ENCODE measurements at places on chromosomes 13 and 19.

GRCh38 chr19:2337329-2337707 is 8.8 kb downstream of the SPPL2B start:
- no peak for DNase-seq

- DNase-seq = no peak
Observed at GRCh38 chr19:42120276-42120980, 11.8 kb downstream of the POU2F2 start.

GRCh38 chr13:32199168-32199567 is 116.0 kb downstream of the ZAR1L start:
- DNase-seq = no peak

DNA sequence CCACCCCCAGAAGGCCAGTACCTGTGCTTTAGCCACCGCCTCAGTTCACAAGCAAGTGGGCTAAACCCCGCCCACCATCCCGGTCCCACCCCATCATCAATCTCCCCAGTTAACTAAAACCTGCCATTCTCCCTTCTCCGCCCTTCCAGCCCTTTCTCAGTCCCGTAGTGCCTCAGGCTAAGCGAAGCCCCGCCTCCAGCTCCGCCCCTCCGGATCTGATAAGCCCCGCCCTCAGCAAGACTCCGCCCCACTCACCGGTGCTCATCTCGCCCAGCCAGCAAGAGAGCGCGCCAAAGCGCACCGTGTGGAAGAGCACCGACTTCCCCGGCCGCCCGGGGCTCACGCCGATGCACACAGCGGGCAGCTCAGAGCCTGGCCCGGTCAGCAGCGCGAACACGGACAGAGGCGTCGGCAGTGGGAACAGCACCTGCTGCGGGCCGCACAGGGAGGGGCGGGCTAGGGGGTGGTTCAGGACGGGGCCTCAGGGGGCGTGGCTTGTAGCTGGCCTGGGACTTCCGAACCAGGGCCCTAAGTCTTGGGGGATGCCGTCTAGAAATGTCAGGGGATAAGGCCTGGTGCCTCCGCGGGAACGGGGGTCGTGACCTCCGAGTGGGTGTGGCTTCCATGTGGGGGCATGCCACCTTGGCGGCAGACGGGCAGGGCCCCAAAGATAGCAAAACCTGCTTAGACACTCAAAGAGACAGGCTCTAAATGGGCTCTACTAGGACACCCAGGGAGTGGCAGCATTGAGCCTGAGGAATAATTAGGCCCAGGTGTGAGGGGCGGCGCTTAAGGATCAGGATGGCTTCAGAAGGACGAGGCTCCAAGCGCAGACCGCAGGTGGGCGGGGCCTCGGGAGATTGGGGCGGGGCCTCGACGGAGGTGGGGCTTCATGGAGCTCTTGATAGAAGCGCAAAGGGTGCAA is 21.4 kb downstream of the MAP4K1 start:
- no peak for DNase-seq

DNA sequence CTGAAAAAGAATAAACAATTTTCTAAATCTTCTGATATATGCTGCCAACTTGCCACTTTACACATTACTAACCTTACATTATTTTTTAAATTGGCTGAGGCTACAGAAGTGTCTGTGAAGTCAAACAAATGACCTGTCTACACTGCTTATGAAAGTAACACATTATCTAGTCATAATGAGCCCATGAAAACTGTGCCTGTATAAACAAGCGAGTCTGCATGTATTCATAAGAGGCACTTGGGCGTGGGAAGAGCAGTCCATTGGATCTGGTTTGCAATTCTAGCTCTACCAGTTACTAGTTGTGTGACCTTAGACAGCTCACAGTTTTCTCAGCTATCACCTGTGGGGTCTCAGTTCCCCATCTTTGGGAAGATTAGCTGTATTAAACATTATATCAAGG is 3.1 kb downstream of the VPS36 start:
- no peak for DNase-seq
